ENCODE measurements at places on chromosomes 12 and 14.
A peak's percentile ranks its signal among the peaks of the same experiment; 100 is the strongest.

DNA sequence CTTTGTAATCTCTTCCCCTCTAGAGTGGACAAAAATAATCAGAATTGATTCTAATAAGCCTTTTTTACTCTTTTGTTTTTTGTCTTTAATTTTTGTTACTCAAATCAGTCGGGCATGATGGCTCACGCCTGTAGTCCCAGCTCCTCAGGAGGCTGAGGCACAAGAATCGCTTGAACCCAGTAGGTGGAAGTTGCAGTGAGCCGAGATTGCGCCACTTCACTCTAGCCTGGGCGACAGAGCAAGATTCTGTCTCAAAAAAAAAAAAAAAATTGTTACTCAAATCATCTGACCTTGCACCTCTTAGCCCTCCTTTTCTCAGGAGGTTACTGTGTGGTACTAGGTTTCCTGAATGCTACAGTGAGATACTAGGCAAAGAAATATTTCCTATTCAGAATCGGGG, 280.6 kb downstream of the PDZRN4 start:
- no peak for DNase-seq

- DNase-seq: peak; percentile 13
These were observed 67.5 kb downstream of the B4GALNT3 start for GRCh38 chr12:527241-527640.

- DNase-seq: no peak
These were observed 30.1 kb downstream of the MAX start for GRCh38 chr14:65072256-65072655.

GRCh38 chr14:22792158-22792557, 23.1 kb downstream of the SLC7A7 start:
- no peak for DNase-seq

DNA sequence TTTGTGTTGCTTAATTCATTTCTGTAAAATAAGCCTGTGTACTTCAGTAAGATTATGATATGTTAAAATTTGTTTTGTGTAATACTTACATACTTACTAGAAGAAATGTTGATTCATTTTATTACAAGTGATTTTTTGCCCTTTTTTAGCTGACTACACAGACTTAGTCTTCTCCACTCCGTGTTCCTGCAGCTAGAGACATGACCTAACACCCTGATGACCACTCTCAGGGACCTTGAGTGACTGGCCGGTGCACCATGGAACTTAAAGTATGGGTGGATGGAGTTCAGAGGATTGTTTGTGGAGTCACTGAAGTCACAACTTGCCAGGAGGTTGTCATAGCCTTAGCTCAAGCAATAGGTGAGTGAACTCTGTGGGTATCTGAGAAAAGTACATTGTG, 69.8 kb downstream of the BHLHE41 start:
- no peak for DNase-seq

DNA sequence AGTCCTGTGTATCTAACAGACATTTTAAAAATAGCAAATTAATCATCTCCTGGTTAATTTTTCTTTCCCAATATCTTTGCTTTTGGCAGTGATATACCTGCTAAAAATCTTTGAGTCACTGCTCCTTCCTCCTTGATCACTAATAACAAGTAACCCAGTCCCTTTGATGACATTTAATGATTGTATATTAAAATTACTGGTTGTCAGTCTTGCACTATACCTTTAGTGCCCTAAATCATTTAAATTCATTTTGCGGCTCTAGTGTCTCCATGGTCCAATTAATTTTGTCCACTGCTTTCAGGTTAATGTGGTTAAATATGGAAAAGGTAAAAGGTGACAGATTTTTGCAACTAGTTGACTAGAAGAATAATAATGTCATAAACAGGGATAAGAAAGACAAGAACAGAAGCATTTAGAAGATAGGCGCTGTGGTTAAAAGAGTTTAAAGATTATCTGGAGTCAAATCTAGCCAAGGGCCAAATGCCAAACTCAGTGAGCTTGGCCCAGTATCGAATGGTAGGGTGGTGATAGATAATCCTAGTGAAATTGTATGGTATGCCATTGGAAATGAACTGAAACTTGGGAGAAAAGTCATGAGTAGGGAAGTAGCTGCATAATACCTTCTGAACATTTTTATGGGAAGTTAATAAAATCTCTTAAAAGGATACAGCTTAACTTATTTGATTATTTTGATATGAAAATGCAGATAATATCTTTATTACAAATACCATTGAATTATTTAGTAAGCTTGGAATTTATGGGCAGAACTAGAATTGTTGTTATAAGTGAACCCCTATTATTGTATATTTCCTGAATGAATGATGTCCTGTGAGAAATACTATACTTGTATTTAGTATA, 115.0 kb downstream of the PCNX1 start:
- DNase-seq: no peak

GRCh38 chr14:87121716-87122115, 871.3 kb downstream of the GALC start:
- no peak for DNase-seq

- DNase-seq: no peak
These were observed 87.0 kb downstream of the TRMT5 start for GRCh38 chr14:60893911-60894310.

- no peak for DNase-seq
These were observed 8.9 kb upstream of the LTA4H start for GRCh38 chr12:96044017-96044942.

DNA sequence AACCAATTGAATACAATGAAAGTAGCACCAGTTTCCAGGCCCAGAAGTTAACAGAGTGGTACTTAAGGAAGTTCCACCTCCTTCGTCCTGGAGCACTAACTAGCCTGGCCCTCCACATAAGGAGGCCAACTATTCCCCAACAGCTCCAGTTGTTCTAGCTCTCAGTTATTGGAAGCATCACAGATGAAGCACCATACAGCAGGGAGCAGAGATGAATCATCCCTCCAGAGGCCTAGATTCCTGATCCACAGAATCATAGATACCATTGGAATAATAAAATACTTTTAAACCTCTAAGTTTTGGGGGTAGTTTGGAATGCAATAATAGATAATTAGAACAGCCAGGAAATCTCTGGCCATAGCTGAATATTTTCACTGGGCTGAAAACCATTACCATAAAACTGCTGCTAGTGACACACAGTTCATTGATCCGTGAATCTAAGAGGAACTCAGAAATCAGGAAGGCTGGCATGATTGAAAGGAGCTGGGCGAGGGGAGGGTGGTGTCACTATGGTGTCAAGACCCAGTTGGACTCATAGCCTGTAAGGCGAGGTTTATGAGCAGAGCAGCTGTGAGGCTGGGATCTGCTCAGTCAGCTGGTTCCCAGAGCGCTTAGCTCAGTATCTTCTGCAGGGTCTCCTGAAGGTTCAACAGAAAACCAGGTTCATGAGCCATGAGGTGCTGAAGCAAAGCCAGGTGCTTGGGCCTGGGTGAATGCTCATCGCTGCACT, 371.4 kb upstream of the TMTC1 start:
- no peak for DNase-seq

DNA sequence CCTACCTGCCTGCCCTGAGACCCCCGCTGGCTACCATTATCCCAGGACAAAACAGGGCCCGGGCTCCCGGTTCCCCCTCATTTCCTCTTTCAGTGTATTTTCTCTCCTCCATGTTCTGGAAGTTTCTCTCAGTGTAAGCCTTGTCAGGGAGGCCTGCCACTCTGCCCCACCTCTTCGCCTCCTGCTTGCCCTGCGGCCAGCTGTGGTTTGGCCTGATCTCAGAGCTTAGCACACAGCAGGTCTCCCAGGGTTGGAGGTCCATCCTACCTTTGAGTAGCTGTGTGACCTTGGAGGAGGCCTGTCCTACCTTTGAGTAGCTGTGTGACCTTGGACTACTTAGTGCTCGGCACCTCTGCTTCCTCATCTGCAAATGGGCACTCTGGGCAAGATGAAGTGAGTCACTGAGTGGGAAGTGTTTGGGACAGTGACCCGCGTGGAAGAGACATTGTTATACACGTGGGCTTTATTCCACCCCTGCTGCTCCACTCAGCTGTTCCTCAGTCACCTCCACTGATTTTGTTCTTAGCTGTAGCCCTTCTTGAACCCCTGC, 212.7 kb downstream of the ZFP36L1 start:
- no peak for DNase-seq

DNA sequence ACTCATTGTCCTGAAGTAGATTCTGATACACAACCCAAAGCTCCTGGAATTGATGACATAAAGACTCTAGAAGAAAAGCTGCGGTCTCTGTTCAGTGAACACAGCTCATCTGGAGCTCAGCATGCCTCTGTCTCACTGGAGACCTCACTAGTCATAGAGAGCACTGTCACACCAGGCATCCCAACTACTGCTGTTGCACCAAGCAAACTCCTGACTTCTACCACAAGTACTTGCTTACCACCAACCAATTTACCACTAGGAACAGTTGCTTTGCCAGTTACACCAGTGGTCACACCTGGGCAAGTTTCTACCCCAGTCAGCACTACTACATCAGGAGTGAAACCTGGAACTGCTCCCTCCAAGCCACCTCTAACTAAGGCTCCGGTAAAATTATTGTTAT, 63.8 kb downstream of the RAD52 start:
- no peak for DNase-seq

DNA sequence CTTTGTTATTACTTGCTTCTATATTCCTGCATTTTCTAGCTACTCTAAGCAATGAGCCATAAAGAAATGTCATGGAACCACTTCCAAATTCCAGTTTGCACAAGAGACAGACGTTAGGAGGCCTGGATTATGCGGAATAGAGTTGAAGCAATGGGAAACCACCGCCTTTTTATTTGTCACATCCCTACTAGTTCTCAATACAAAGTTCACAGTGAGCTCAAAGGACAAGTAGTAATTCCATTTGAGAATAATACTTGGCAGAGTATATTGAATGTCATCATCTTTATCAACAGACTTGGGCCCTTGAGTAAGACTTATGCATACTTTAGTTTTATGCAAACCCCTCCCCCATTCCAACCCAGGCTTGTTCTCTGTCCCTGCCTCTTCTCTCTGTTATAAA, 3.7 kb upstream of the SLC15A5 start:
- no peak for DNase-seq

- DNase-seq: no peak
These were observed 210.4 kb upstream of the NUDT4 start for GRCh38 chr12:93167331-93167730.

- DNase-seq: no peak
These were observed 266.9 kb downstream of the PPFIA2 start for GRCh38 chr12:81492131-81492720.

DNA sequence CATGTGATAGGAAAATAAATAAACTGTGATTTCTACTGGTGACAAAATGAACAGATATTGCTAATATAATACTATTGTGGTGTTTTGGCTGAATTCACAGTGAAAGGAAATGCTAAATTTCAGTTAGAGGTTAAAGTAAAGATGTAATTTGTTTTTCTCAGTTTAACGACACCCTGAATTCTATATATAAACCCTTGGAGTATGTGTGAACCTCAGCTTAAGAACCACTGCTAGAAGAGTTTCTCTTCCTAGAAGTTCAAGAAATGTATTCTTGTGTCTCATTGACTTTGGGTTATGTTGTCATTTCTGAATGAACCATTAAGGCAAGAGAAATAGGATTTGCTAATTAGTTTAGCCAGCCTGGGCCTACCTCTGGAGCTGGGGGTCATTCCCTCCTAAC, 8.2 kb downstream of the FBXO34 start:
- no peak for DNase-seq

DNA sequence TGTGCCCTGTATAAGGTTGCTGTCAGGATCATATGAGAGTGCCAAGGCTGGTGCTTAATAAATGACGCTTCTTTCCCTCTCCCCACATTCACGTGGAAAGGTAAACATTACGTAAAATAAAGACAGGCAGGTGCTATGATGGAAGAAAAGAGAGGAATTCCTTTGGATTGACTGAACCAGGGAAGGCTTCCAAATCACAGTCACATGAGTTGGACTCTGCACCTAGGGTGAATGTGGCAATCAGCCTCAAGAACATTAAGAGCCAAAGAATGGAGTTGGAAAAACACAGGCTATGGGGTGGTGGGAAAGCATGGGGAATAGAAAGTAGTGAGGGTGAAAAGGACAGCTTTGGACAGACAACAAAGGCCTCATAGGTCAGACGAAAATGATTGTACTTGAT, 473.1 kb downstream of the VRK1 start:
- no peak for DNase-seq

DNA sequence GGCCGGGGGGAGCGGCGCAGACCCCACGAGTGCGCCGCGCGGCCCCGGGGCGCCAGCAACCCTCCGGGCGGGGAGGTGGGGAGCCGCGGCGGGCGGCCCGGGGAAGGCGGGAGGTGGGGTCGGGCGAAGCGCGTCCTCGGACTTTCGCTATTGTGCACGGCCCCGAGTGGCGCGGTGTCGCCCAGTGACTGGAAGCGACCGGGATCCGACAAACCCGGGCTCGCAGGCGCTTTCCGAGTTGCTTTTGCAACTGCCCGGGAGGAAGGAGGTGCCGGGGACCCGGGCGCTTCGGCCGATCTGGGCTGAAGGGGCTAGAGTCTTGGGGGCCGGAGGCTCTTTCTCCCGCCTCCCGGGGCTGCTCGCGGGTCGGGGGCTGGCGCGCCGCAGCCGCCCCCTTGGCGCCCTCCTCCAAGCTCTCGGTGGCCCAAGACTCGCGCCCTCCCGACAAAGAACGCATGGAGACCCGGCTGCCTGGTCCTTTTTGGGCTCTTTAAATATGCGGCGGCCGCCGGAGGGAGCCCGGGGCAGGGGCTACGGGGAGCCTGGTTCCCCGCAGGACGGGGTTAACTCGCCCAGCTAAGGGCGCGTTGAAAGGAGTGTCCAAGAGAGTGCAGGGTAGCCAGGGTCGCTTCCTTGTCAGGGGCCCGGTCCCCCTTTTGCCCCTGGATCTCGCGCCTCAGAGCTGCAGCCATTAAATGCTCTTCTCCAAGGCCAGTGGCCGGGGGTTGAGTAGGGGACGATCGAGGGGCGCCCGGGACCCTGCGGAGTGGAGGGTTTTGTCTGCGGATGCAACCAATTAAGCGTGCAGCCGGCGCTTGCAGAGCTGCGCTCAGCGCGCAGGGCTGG, 1.4 kb downstream of the HMGA2 start:
- DNase-seq: no peak

- no peak for DNase-seq
These were observed 55.1 kb downstream of the IFT81 start for GRCh38 chr12:110179291-110179690.

GRCh38 chr14:47778631-47779030, 103.2 kb upstream of the MDGA2 start:
- DNase-seq: peak; percentile 70
